ENCODE measurements at places on chromosomes 13 and 19. TPM values are rescaled to one million over a fixed set of nuclear protein-coding genes. Genes with fewer than 3 reads are reported as not detected.

Gene MLLT1
- total RNA-seq = 3.5 TPM

Gene SSC5D
- 13.1 TPM for total RNA-seq

Gene HIPK4
- total RNA-seq = 0.16 TPM

Gene LILRB4
- total RNA-seq = not detected

Gene CFAP97D2
- not detected for total RNA-seq

Gene CCDC106
- total RNA-seq = 7.3 TPM

Gene PRODH2
- total RNA-seq = not detected

Gene ZNF791
- 11.8 TPM for total RNA-seq

Gene PLA2G4C
- total RNA-seq = 3.0 TPM

All from bronchial smooth muscle cell (primary cell).